Activated naive CD4-positive, alpha-beta T cell treated with anti-CD3 and anti-CD28 coated beads, Interleukin-2, amount 50 U/mL, for 16 hours (primary cell): ENCODE measurements at places on chromosomes 2 and 18.

DNA sequence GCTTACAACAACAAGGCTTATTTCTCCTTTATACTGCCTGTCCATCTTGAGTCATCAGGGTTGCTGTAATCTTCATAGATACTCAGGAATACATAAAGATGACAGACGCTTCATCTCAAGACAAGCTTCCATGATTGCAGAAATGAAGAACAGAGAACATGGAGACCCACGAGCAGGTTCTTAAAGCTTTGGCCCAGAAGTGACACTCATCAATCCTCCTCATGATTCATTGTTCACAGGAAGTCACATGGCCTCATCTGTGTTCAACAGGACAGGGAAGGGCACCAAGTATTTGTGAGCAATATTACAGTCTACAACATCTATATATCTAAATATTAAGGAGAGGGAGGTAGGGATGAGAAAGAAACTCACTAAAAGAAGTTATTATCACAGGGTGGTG is 36.5 kb upstream of the PGAP1 start:
- no peak for DNase-seq

- DNase-seq: no peak
Observed at GRCh38 chr2:191618786-191619185, 59.1 kb upstream of the NABP1 start.

GRCh38 chr2:30443081-30443480 is 4.0 kb upstream of the LCLAT1 start:
- DNase-seq: no peak

DNA sequence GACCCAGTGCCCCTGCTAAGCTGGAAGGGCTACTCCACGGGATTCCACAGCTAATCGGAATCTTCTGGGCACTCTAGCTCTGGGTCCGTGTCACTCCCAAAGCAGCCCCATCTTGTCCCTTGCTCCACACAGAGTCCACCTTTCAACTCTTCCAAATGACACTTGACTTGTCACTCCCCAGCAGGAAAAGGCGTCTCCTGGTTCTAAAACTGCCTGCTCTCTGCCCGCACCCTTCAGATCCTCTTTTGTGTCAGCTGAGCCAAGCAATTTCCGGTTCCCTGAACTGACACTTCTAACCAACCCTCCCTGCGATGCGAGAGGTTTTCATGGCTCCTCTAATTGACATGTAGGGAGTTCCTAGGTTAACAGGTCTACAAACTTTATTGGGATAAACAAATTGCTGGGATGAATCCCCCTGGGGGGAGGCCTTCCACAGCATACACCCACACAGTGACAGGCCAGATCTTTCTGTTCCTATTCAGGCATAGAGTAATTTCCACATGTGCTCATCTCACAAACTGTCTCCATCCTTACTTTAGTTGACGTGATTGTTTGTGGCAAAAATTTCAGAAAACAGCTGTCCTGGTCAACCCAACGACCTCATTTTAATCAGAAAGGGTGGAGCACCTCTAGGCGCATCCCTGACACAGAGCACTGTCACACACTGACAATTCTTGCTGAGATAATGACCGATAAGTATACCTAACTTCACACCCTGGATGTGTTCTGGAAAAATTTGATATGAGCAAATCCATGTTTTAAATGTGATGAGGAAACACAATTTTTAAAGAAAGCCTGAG is 104.9 kb downstream of the RBMS1 start:
- DNase-seq: no peak

- peak; percentile 68 for DNase-seq
Observed at GRCh38 chr2:203763241-203763937, 57.0 kb downstream of the CD28 start.

DNA sequence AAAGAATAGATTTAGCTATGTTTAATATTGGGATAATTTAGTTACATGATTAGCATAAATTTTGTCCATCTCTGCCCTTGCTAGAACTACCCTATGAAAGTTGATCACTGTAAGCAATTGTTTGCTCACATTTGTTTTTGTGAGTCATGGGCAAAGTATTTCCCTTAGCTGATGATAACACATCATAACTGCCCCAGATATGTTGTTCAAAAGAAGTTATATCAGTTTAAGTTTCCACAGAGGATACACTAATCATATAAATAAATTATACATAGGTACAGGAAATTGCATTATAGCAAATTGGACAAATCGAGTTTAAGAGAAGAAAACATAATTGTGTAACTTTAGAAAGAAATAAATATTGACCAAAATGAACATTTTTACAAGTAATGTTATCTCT is 223.2 kb upstream of the PIK3C3 start:
- DNase-seq: no peak
